ENCODE measurements at places on chromosomes 7 and 10. TPM values are rescaled to one million over a fixed set of nuclear protein-coding genes. Genes with fewer than 3 reads are reported as not detected.

TMEM196 gene
- total RNA-seq, result not detected

FBXW4 gene
- total RNA-seq, result 96.6 TPM

PTPN20 gene
- 1.0 TPM for total RNA-seq

PGAM2 gene
- 1.5 TPM for total RNA-seq

EMX2 gene
- not detected for total RNA-seq

Measured in CD4-positive, alpha-beta memory T cell (primary cell).